ENCODE measurements at places on chromosomes 6 and 20. TPM values are rescaled to one million over a fixed set of nuclear protein-coding genes. Genes with fewer than 3 reads are reported as not detected.

Gene PPIL6
- total RNA-seq, result 2.3 TPM

- peak; percentile 64 for DNase-seq
Observed at GRCh38 chr6:43669050-43669921, 18.3 kb downstream of the MRPS18A start.

GRCh38 chr6:133314947-133315346 lies 73.8 kb downstream of the EYA4 start:
- no peak for DNase-seq

Gene TFB1M
- 36.8 TPM for total RNA-seq

Gene HLA-DQB2
- total RNA-seq, result not detected

Gene SLCO4A1
- 4.8 TPM for total RNA-seq

- DNase-seq, result no peak
Observed at GRCh38 chr6:68235326-68235784, 399.7 kb upstream of the ADGRB3 start.

GRCh38 chr6:159572439-159573110 lies 120.5 kb downstream of the SOD2 start:
- DNase-seq, result no peak

GRCh38 chr6:100105919-100106529 lies 112.0 kb upstream of the MCHR2 start:
- no peak for DNase-seq

DNA sequence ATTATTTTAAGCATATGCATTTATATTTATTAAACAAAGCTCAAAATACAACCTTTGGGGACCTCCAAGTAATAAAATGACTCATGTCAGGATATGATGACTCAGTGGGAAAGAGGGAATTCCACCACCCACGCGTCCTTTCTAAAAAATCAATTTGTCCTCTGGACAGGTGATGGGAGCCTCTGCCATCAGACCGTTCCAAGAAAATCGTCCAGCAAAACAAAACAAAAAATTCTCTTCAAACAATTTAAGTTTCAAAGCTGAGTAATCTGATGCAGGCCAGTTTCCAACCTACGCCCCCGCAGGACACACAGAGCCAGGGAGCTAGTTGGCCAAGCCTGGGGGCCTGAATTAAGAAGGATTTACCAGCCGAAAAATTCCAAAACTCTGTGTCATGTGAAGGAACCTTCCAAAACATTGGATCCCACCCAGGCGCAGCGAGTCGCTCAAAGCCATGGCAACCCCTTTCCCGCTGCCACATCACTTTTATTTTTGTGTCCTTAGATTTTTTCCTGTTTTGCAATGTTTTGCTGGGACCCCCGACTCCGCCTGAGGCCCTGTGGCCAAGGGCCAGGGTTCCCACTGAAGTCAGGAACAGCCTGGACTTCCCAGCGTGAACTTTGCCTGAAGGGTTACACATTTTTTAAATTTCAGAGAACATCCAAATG lies 95.3 kb downstream of the NFATC2 start:
- DNase-seq, result no peak

DNA sequence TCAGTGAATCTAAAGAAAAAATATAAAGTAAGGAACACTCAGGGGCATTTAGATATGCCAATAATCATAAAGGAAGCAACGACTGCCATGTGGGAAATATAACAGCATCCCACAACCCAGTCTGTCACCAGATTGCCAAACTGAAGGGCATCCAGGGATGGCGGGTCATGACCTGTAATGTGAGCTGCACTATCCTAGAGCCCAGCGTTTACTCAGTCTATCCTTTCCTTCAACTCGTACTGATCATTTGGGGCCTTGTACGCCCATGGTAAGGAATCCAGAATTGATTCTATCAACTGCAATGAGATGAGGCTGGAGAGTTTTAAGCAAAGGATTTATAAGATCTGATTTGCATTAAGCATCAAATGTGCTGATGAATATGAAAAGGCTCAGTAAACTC lies 5.3 kb downstream of the TRPC4AP start:
- no peak for DNase-seq

Gene MAK
- 0.18 TPM for total RNA-seq

Gene LTA
- total RNA-seq, result not detected

Gene OTOR
- total RNA-seq, result not detected

DNA sequence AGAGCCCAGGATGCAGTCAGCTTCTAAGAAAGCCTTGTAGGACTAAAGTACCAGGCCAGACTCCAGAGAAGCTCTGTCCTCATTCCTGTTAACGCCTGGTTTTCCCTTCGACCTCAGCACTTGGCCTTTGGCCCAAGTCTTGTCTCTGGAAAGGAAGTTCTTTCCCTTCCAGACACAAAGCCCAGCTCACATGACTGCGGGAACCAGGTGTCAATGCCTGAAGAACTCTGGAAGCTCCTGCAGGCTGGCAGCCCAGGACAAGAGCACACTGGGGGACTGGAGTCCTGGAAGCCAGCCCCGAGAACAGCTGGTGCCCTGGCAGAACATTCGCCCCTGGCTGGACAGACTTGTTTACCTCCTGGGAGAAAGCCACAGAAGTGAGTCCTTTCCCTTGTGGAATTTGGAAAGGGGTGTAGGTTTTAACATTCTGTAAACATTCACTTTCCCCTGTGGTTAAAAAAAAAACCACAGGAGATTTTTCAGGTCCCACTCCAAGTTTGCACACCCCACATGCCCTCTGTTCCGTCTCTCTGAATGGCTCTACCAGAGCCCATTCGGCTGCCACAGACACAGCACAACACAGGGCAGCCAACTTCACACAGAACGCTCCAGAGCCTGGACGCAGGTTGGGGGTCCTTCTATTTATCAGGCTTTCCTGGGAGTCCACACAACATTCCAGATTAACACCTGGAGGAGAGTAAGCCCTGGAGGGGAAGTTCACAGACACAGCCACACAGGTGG lies 18.1 kb downstream of the ACSS1 start:
- no peak for DNase-seq

- no peak for DNase-seq
Observed at GRCh38 chr20:50198180-50198666, 7.6 kb downstream of the CEBPB start.

Gene RAB22A
- 10.8 TPM for total RNA-seq

DNA sequence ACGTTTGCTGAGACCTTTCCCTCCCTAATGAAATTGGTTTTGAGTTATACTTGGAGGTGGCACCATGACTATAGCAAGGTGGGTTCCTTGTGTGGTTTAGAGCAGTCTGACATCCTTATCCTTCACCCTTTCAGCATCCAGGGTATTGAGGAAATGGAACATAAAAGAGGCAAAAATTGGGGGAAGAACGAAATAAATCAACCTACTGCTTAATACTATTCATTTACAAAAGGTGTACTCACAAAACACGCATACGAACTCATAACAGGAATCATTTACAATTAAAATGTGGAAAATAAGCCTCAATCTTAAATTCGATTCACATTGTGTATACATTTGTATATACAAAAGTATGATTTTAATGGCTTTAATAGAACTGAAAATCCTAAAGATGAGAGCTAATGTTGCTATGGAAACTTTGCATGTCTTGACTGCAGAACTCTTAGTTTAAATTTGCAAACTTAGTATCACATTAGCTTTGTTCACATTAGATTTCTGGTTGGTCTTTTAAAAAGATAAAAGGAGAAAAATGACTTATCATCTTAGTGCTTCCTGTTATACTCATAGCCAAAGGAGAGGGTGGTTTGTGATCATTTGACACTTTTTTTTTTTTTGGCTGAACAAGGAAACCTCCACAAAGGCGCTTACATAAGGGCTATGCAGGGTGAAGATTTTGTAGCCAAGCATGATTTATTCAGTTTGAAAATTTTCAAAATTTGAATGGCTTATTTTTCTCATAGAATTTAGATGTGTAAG lies 76.1 kb upstream of the ATXN1 start:
- no peak for DNase-seq

Gene TUBB1
- not detected for total RNA-seq

Gene TRAPPC3L
- not detected for total RNA-seq

- no peak for DNase-seq
Observed at GRCh38 chr20:16201191-16201590, 372.1 kb downstream of the KIF16B start.

DNA sequence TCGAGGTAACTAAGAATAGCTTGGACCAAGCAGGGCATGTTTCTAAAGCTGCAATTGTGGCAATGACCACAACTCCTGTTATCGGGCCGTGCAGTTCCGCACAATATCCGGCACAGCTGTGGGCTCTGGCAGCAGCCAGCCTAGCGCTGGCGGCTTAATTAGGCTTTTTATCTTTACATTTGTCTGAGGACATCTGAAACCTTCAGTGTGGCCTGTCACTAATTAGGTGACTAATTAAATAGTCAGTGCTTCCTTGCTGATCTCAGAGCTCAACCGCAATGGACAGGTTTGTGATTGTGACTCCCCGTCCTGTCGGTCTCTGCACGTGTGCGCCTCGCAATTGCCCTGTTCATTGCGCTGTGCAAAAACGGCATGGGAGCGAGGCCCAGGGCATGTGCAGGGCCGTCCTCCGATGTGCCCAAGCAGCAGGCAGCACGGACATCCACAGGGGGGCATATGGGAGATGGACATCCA lies 134.8 kb upstream of the INSM1 start:
- no peak for DNase-seq

- no peak for DNase-seq
Observed at GRCh38 chr20:52256454-52256853, 64.9 kb upstream of the ZFP64 start.

GRCh38 chr20:37567331-37567665 lies 39.6 kb upstream of the BLCAP start:
- no peak for DNase-seq

GRCh38 chr6:160221423-160221822 lies 37.2 kb downstream of the SLC22A2 start:
- no peak for DNase-seq

GRCh38 chr20:4256874-4257273 lies 241.5 kb upstream of the RNF24 start:
- DNase-seq, result no peak

DNA sequence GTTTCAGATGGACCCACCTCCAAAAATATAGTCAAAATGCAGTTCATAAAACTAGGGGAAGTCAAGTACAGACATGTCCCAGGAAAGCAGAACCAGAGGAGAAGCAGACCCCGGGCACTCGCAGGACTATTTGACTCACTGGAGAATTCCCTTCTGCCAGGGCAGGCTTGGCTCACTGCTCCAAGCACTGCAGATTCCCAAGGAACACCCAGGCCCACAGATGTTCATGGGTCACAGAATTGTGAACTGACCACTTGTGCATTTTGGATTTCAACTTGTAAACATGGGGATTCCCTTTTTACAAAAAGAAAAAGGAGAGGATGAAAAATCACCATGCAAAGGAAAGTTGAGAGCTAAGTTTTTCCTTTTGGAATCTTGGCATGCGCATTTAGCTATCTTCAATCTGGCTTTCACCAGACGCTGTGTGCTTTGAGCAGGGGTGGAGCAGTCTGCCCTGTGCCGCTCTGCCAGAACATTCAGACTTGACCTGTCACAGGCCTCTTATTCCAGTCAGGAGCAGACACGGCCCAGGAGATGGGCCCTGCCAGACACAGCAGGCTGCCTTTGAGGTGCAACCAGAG lies 237.5 kb upstream of the TAB2 start:
- DNase-seq, result no peak

DNA sequence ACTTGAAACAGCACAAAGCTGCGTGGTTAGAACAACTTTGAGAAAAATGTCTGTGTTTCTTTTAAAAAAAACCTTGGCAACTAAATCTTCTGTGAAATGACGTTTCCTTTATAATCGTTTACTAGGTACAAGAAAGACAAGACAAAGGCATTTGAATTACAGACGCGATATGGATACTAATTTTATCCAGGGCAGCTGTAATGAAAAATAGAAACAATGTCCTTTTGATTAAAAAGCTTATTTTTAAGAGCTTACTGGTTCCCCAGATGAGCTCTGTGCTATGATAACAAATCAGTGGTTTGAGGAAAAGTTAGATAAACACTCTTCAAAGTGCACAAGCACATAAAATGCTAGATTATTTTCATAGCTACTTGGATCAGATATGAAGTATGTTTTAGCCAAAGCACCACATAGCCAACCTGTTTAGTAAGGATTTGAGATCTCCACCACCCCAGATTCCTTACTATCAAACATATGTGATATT lies 1.6 kb upstream of the SYNCRIP start:
- DNase-seq, result no peak

GRCh38 chr20:36091561-36092397 lies 62.8 kb upstream of the EPB41L1 start:
- DNase-seq, result peak; percentile 71

DNA sequence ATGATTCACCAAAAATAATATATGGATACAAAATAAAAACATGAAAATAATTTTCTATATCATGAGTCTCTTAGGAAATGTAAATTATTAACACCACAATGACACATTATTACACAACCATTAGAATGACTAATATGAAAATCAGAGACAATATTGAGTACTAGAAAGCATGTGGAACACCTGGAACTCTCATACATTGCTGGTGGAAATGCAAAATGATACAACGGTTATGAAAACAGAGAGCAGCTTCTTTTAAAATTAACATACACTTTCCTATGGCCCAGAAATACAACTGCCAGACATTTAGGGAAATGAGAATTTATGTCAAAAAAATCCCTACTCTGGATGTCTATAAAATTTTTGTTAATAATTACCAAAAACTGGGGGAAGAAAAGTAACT lies 853.3 kb upstream of the MAN1A1 start:
- no peak for DNase-seq

Gene RPS10
- 2,032 TPM for total RNA-seq

DNA sequence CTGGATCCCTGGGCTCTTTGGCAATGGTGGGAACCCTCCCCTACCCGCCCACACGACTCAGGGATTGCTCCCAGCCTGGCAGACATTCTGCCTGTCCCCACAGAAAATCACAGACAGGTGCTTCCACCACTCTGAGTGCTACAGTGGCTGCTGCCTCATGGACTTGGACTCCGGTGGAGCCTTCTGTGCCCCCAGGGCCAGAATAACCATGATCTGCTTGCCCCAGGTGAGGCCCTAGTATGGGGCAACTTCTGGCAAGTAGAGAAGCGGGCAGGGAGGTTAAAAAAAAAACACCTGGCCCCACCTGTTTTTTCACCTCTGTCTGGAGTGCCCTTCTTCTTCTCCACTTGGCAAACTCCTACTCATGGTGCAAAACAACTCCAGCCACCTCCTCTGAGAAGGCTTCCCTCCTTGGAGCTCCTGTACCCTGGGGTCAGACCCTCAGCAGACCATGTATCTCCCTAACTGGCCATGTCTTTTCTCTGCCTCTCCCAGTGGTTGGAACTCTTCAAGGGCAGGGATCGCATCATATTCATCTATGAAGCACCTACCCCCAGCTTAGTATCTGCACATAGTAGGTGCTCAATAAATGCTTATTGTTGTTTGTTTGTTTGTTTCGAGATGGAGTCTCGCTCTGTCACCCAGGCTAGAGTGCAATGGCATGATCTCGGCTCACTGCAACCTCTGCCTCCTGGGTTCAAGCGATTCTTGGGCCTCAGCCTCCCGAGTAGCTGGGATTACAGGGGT lies 1.1 kb downstream of the CLPSL2 start:
- no peak for DNase-seq

All from endodermal cell (in vitro differentiated cells).